SK-MEL-5 (cell line): ENCODE measurements at places on chromosomes 5 and 9.
A peak's percentile ranks its signal among the peaks of the same experiment; 100 is the strongest.

- DNase-seq = no peak
Measured at GRCh38 chr9:123438321-123438720, 82.3 kb downstream of the CRB2 start.

DNA sequence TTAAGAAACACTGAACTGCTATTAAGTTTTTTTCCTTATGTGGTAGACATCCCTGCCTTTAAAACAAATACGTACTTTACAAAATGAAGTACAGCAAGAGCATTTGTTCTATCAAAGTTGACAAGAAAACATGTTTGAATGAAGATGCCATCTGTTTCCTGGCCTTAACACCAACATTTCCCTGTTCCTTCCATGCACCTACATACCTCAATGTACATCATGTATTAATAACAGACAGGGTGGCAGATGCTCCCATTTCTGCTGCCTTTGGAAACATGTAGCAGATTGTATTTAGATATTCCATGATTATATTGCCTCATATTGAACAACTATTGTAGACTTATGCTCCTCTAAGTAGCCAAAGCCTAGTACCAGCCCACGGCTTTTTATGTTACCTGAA is 104.4 kb downstream of the PJA2 start:
- DNase-seq = no peak

DNA sequence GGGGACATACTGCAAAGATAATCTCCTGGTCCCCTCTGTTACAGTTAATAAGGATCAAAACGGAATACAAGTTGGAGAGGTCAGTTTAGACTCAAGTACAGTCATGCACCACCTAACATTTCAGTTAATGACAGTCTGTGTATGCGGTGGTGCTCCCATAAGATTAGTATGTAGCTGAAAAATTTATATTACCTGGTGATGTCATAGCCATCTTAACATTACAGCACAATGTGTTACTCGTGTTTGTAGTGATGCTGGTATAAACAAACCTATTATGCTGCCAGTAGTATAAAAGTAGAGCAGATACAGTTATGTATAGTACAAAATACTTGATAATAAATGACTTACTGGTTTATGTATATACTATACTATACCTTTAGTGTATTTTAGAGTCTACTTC is 207.9 kb downstream of the GDNF start:
- no peak for DNase-seq

DNA sequence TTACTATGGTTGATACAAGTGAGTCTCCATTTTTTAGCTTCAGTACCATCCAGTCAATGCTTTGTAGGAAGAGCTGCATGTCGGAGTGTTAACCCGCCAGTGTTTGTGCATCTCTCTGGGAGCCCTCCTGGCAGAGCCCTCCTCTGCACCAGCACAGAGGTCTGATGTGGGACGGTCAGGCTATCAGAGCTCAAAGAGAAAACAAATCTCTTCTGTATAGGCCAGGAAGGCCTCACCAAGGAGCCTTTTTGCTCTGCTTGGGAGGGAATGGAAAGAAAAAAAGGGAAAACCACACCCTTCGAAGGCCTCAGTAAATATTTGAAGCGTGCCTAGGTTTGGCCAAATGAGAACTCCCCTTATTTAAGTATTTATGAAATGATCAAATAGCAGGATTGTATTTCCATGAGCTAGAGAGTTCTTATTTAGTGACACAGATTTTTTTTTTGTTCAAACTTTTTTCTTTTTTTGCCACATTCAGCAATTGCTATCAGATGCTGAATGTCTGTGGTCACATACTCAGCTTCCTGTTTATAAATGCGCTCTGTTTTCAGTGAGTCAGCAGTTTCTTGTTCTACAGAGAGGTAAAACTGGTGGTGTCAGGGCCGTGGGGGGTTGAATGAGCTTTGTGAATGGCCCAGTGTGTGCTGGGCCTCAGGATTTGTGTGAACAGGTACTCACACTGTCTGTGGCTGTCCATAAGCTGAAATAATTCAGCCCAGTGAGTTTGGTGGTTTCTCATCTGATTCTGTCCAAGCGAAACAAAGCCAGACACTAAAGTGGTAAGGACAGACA is 226.6 kb downstream of the SNX18 start:
- DNase-seq = peak; percentile 38

DNA sequence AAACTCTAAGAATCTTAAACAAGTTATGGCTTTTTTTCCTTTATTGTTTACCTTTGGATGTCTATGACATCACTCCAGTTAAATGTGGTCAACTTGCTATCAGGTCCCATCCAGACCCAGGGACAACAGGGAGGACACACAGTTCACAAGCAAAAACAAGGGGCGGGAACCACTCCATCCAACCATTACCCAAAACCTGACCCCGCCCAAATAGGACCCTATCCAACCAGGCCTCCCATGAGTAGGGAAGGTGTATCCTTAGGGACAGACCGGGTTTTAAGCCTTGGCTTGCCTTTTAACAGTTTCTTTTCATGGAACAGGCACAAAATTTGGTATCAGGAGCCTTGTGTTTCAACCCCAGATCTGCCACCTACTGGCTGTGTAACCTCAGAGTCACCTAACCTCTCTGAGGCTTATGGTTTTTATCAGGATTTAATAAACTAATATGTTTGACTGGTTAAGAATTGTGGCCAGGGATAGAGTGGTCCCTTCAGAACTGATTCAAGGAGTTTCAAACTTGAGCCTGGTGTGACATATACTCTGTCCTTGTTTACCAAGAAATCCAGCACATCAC is 127.7 kb upstream of the RAD23B start:
- DNase-seq = no peak

DNA sequence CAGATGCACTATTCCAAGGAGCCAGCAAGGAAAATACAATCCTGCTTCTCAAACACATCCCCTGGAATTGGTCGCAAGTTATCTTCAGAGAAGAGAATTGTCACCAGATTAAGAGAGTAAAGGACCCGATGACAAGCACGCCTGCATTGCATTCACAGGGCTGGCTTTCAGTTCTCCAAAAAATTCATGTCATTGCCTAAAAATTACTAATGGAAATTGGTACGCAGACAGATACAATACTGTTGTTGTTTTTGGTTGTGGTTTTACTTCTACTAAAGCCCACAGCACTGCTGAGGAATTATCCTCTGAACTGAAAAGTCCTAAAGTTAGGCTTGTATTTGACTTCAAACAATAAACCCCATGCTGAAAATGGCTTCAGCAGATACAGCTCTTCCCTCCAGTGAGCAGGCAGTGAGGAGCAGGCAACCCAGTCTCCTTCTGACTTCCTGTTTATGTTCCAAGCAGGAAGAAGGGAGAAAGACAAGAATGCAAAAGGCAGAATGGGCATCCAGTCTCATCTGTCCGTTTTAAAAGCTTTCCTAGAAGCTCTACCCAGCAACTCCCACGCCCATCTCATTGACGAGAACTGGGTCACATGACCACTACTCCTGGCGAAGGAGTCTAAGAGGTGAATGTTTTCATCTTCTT is 80.6 kb upstream of the ZNF366 start:
- DNase-seq = no peak

DNA sequence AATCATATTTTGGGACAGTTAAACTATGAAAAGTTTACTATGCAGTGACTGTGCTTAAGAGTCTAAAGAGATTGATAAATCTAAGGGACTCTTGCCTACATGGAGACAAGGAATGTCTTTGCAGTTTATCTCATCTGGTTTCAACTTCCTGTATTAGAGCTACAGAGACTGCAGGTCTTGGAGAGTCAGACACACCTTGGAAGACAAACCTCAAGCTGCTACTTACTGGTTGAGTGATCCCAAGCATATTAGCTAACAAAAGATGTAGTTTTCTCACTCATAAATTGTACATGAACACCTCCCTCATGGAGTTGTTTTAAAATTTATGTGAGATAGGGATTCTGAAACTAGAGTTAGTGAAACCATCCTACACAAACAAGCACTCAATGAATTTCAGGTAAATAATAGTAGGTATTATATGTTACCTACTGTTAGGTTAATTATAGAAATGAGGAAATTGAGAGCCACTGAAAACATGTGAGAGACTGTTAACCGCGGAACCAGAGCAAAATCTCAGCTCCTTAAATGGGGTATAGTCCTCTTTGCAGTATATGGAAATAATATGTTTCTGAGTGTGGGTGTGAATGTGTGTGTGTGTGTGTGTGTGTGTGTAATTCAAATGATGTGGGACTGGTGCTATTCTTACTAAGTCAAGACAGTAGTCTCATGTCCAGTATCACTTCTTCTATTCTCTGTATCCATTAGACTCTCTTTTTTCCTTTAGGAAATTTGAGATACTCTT is 752.1 kb downstream of the DTWD2 start:
- DNase-seq = no peak

DNA sequence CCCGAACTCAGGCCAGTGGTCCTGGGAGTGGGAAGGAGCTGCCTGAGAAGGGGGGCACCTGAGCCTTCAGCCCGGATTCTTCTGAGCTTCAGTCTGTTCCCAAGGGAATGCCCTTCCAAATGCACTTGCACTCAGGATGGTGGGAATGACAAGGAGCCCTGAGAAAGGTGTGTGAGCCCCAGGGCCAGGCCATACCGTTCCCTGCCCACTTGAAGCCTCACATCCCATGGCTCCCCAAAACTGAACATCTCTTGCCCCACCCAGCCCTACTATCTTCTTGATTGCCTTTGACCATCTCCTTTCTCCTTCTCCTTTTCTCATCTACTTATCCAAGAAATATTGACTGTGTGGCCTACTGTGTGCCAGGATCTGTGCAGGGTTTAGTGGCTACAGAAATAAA is 84.4 kb upstream of the HSPA9 start:
- no peak for DNase-seq

- no peak for DNase-seq
Measured at GRCh38 chr5:34058532-34058931, 15.5 kb upstream of the C1QTNF3 start.

DNA sequence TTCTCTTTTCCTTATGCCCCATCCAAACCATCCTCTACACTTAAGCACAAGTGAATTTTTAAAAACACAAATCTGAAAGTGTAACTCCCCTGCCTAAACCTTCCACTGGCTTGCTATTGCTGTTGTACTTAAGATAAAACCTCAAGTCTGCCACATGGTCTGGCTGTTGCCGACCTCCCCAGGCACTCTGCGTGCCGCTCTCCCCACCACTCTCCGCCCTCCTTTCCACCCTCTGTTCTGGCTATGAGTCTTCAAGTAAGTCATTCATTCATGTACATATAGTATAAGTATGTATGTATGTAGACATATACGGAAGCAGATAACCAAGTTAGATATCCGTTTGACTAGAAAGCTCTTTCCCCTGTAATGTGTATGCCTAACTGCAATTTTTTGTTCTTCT is 94.7 kb upstream of the ANKRD55 start:
- no peak for DNase-seq

GRCh38 chr5:128506643-128507042 is 31.4 kb downstream of the FBN2 start:
- DNase-seq = no peak
